ENCODE measurements at places on chromosomes 16 and 17. TPM values are rescaled to one million over a fixed set of nuclear protein-coding genes. Genes with fewer than 3 reads are reported as not detected.

- peak; percentile 9 for DNase-seq
- H3K4me3 ChIP-seq, result no peak overlapping the region
- no peaks in the 10 kb centered on the region for H3K27me3 ChIP-seq
Observed at GRCh38 chr16:27110524-27110896, 43.8 kb downstream of the C16orf82 start.

GRCh38 chr17:64406321-64407200 lies 15.9 kb upstream of the PECAM1 start:
- DNase-seq, result no peak
- no peaks in the 10 kb centered on the region for H3K4me1 ChIP-seq
- no peak overlapping the region for H3K4me3 ChIP-seq

DNA sequence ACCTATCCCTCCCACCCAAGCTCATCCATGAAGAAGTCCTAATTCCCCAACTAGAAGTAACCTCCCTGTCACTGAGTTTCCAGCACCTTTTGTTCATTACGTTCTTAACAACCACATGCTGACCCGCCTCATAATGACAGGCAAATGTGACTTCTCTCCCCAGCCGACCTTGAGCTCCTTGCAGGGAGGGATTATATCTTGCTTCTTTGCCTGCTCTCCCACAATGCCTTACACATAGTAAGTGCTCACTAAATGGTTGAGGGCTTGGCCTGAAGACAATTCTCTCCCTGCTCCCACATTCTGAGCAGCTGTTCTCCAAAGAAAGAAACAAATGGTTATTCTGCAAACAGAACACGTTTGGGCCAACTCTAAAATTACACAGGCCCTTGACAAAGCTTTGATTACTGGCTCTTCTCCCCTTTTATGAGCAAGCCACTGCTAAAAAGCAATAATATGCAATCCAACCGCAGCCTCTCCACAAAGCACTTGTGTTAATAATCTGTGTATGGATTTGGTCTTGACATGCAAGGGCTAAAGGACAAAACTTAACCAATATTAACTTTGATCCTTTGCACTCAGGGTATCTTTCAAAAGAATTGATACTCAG lies 23.2 kb downstream of the SLC39A11 start:
- peaks cover 2% of the 10 kb centered on the region for H3K4me1 ChIP-seq
- peak; percentile 10 for DNase-seq
- no peaks in the 10 kb centered on the region for H3K27me3 ChIP-seq
- H3K36me3 ChIP-seq, result peaks cover 3% of the 10 kb centered on the region

DNA sequence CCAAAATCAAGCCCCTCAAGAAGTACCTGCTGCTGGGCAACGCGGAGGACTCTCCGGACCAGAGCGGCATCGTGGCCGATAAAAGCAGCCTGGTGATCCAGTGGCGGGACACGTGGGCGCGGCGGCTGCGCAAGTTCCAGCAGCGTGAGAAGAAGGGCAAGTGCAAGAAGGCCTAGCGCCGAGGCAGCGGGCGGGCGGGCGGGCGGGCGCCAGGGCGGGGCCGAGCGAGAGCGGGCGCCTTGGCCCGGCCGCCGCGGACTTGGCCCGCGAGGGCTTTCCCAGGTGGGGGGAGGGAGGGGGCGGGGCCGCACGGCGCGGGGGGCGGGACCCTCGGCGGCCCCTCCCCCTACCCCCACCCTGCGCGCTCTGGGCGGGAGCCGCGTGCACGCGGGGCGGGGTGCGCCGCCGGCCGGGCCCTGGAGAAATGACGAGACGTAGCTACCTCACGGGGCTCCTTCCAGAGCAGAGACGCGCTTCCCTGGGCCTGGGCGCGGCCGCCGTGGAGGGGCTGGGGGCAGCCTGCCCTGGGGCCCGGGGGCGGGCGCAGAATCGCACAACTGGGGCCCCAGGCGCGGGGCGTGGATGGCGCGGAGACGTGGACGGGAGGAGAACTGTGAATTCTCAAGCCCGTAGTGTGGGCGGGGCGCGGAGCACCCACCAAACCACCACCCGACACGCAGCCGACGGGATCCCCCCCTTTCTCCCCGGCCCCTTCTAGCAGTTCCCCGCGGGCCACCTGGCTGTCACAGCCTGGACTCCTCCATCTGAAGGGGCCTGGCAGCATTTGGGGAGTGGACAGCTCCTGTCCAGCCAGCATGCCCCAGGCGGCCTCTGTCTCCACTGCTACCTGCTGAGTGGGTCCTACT lies 218.7 kb downstream of the NTN1 start:
- H3K27me3 ChIP-seq, result no peaks in the 10 kb centered on the region
- H3K4me1 ChIP-seq, result peaks cover 50% of the 10 kb centered on the region
- H3K36me3 ChIP-seq, result no peaks in the 10 kb centered on the region
- peak overlapping the region; percentile 28 for H3K4me3 ChIP-seq

DNA sequence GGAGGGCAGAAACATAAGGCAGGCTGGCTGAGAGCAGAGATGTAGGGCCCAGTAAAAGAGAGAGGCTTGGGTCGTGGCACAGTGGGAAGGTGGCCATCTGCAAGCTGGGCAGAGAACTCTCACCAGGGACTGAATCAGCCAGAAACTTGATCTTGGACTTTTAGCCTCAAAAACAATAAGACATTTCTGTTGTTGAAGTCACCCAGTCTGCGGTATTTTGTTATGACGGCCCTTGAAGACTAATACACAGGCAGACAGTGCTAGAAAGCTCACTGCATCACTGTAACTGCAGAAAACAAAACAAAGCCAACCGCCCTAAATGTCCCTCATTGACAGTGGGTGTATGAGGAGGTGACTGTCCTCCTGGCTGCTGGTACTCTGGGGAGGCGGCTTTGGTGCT lies 3.9 kb upstream of the JPH3 start:
- peaks cover 18% of the 10 kb centered on the region for H3K27me3 ChIP-seq
- H3K27ac ChIP-seq, result no peak overlapping the region

DNA sequence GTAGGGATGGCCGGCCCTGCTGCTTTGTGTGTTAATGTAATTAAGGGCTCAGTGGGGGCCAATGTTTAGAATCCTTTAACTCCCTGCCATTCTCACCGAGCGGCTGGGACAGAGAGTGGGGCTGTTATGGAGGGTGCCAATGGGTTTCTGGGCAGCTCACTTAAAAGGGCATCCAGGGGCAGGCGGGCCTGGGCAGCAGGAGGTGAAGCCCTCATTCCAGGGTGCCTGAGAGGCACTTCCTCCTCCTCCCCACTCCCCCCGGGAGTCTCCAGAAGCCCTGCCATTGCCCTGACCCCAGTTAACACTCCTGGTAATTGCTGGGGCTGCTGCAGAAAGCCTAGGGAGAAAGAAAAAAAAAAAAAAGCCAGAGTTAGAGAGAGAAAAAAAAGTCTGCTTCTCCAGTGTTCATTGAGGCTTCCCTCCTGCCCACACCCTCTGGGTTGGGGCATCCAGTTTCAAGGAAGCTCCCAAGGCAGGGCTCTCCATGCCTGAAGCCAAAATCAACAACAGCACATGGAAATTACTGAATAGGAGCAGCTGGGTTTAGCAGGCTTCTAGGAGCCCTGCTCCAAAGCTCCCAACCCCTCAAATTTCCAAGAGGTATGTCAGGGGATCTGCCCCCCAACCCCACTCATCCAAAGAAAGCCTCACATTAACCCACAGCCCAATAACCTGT lies 28.0 kb downstream of the CUEDC1 start:
- H3K27ac ChIP-seq, result peak overlapping the region; percentile 6
- H3K36me3 ChIP-seq, result no peaks in the 10 kb centered on the region

DNA sequence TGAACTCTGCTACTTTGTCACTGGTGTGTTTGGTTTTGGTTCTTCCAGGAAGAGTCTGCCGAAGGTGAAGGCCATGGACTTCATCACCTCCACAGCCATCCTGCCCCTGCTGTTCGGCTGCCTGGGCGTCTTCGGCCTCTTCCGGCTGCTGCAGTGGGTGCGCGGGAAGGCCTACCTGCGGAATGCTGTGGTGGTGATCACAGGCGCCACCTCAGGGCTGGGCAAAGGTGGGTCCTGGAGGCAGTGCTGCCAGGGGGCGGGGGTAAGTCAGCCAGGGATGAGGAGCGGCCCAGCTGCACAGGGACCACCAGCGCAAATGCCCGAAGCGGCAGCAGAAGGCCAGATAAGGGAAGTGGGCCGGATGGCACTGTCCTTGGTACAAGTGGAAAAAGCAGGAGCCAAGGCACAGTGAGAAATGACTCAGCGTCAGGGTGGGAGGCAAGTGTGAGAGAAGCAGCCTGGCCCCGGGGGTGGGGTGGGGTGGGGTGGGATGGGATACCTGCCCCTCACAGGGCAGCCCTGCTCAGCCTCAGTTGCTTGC lies 41.9 kb downstream of the TMEM11 start:
- peaks cover 12% of the 10 kb centered on the region for H3K36me3 ChIP-seq
- H3K4me1 ChIP-seq, result peaks cover 16% of the 10 kb centered on the region
- H3K4me3 ChIP-seq, result no peak overlapping the region

GRCh38 chr16:427250-427649 lies 1.8 kb downstream of the RAB11FIP3 start:
- H3K4me3 ChIP-seq, result no peak overlapping the region
- peaks cover 6% of the 10 kb centered on the region for H3K36me3 ChIP-seq
- peaks cover 6% of the 10 kb centered on the region for H3K27me3 ChIP-seq
- DNase-seq, result no peak
- no peak overlapping the region for H3K27ac ChIP-seq

DNA sequence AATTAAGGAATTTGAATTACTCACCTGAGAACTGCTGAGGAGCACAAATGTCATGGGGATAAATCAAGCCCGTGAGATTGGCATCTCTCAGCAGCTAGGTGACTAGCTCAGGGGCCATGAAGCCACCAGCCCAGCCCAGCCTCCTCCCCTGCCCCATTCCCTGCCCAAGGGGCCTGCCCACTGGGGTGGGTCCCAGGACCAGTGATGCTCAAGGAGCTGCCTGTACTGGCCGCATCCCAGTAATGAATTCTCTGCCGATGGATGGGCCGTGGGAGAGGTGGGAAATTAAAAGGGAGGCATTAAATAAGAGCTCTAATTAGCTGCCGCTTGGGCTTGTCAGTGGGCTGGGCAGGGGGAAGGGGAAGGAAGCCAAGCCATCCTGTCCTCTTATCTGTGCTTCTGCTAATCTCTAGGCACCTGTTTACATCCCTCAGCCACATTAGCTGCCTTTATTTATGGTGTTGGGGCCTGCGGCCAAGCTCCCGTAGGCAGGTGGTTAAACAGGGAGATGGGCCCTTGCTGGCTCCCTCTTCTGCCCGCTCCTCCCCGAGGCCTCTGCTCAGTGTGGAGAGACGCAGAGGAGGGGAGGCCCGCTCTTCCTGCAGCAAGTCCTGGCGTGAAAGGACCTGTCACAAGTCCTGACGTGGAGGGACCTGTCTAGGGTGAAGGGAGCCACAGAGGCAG lies 48.8 kb downstream of the PIPOX start:
- no peaks in the 10 kb centered on the region for H3K27me3 ChIP-seq
- DNase-seq, result no peak
- no peak overlapping the region for H3K4me3 ChIP-seq
- peaks cover 28% of the 10 kb centered on the region for H3K36me3 ChIP-seq
- no peak overlapping the region for H3K27ac ChIP-seq

CCNF gene
- 7.5 TPM for total RNA-seq

TP53TG3F gene
- not detected for total RNA-seq
